NCI-H345 (cell line): ENCODE measurements at places on chromosomes 12 and 14.

GRCh38 chr12:71703206-71703605, 17.3 kb downstream of the TMEM19 start:
- no peak for DNase-seq

GRCh38 chr12:129594098-129594497, 309.7 kb downstream of the TMEM132D start:
- DNase-seq: no peak

- no peak for DNase-seq
Observed at GRCh38 chr12:41402801-41403200, 214.7 kb downstream of the PDZRN4 start.

GRCh38 chr12:47219243-47219642, 139.5 kb upstream of the AMIGO2 start:
- no peak for DNase-seq

GRCh38 chr14:99268810-99269707, 2.9 kb downstream of the BCL11B start:
- peak; percentile 36 for DNase-seq

DNA sequence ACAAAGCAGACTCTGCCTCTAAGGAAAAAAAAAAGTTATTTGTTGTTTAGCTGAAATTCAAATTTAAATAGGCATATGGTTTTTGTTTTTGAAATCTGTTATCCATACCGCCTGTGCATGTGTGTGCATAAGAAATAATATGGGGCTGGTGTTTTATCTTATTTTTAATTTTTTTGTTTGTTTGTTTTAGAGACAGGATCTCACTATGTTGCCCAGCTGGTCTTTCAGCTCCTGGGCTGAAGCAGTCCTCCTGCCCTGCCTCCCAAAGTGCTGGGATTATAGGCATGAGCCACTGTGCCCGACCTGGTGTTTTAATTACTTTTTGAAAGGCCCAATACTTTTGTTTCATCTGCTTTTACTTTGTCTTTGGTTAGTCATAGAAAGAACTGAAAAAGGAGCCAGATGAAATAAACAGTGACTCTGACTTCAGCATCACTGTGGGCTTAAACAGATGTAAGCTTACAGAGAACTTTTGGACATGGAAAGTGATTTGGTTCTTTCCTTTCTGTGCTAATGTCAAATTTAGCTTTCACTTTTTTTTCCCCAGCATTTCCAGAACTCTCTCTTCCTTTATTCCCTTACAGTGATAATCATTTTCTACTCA, 37.2 kb downstream of the SUPT16H start:
- no peak for DNase-seq

- DNase-seq: no peak
Observed at GRCh38 chr14:76951166-76951565, 77.3 kb downstream of the IRF2BPL start.

- DNase-seq: no peak
Observed at GRCh38 chr12:52254965-52255751, 19.3 kb upstream of the KRT86 start.

DNA sequence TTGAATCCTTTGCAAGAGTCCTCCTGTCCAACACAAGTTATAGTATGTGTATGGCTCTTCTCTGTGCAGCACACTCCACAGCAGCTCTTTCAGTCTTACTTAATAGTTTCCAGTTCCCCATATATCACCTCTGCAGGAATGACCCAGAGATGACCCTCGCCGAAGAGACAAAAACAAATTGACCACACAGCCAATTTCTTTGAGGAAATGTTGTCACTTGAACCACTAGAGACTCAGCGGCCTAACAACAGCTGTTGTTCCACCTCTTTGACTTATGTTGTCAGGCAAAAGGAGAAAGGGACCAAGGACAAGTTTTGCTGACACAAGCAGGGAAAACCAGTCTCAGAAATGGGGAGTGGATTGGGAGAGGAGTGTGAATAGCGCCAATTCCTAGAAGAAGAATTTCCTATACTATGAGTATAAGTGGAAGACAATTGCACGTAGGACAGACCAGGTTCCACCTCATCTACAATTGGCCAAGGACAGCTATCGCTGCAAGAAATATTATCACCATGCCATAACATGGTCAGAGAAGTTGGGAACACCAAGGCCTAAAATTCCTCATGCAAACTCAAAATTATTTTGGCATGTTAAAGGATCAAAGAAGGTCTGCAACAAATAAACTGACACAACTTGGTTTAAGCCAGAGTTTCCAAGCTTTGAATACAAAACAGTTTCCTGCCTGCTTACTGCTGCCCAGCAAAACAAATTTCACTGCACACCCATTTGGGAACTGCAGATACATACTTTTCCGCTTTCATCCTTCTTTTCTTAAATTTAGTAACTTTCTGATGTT, 41.7 kb upstream of the ITPR2 start:
- no peak for DNase-seq

DNA sequence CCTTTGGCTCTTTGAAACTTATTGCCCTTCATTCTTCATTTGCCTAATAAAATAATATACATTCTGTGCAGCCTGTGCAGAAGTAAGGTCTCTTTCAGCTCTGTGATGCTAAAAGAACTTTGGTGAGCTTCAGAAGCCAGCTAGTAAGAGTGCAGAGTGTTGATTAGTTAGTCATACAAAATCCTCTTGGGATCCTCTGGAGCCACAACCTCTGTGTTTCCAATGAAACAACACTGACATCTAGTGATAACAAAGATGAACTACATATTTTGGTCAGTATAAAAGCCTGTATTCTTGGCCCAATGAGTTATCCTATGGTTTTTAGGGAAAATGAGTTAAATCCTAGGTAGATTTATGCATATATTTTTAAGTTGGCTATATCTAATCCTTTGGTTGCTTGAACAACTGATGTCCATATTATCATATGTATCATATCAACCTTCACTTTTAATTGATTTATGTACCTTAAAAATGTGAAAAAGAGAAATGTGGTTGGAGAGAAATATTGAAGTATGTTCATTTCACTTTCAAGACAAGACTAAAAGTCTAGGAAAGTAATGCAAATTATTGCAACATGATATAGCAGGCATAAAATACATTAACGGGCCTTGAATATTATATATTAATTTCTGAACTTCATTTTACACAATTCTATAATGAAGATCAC, 158.4 kb downstream of the KLHL28 start:
- peak; percentile 73 for DNase-seq

GRCh38 chr12:83128540-83128939, 441.8 kb downstream of the TMTC2 start:
- DNase-seq: no peak

DNA sequence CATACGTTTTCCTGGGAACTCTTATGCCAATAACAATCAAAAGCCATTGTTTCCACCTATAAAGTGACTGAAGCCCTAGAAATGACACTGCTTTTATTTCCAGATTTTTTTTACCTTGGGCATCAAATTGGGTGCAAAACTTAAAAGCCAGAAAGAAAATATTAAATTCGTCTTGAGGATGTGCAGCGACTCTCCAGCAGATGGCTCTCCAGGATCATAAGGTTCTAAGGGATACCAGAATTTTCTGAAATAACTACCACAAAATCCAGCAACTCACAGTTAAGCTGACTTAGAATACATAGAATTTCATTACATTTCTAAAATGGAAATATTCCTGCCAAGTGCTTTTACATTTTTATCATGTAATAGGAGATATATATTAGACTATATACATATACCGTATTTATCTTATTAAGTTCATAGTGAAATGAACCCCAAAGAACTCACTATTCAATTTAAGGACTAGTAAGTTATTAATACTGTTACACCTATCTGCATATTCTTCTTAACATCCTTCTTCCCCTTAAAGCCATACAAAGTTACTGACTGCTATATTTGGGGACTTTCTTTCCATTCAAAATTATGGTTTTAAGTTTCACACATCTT, 44.0 kb downstream of the ARMH4 start:
- peak; percentile 41 for DNase-seq

- DNase-seq: peak; percentile 71
Observed at GRCh38 chr14:96754845-96755184, 42.4 kb upstream of the VRK1 start.

DNA sequence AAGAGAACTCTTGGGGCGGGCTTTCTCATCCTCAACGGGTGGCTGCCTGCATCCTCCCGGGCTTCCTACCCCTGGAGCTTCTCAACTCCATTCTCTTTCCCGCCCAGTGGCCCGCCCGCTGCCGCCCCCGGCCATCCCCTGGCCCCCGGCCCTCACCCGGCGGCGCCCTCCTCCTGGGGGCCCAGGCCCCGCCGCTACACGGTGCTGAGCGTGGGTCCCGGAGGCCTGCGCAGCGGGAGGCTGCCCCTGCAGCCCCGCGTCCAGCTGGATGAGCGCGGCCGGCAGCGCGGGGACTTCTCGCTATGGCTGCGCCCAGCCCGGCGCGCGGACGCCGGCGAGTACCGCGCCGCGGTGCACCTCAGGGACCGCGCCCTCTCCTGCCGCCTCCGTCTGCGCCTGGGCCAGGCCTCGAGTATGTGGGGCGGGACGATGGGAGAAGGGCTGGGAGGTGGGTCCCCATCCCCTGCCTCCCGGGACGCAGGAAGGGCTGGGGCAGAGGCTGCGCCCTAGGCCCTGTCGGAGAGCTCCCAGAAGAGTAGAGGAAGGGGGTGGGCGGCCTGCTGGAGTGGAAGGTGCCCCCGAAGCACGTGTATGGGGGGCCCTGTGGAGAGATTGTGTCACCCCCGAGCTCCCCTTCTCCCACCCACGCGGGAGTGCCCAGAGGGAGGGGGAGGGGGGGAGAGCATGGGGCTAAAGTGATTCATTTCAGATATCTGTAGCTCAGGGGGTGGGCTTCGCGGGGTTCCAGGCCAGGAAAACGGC, 1.5 kb downstream of the LAG3 start:
- no peak for DNase-seq

DNA sequence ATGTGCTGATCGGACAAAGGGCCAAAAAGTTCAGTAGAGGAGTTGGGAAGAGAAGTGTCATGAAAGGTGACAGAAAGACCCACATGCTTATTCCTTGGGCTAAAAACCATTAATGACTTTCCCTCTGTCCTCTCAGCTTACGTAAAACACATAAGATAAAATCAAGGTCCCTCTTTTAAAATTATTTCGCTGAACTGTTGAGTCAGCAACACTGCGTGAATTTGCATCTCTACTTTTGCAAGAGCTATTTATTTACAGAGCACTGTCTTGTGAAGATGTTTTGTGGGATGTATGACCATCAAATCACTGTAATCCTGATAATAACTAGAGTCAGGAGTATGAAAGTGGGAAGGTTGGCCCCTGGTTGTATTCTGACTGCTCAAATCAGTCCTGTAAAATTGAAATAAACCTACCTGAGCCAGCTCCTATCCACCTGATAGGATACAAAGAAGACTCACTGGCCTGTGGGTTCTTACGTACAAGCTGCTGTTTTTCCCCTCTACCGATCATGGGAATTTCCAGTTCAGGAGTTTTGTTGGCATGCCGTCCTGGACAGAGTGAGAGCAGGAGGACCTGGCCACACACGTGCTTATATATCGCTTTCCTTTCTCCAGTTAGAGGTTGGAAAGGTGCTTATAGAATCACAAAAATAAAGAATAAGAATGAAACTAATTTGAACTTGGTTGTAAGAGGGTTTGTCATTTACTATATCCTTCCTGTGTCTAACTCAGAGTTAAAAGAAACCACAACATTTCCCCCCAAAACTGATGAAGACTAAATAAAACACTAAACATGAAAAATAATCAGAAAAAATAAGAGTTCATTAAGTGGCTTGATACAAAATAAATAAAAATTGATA, 42.9 kb downstream of the IFNG-AS1 start:
- DNase-seq: no peak

DNA sequence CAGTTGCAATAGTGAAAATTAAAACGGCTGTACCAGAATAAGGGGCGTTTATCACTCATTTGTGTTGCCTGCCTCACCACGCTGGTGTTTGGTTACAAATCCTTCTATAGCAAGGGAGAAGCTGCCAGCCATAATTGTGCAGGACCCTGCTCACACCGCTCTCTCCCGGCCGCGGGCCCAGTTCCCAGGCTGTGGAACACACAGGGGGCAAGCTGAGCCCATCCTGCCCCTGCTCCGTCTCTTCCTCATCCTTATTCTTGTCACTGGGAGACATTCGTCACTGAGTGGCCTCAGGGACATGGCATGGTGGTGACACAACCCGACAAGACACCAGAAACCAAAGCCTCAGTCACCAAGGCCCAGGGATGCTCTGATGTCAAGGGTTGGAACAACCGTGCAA, 116.3 kb upstream of the FKBP4 start:
- no peak for DNase-seq

GRCh38 chr14:55160989-55161388, 30.4 kb downstream of the DLGAP5 start:
- DNase-seq: no peak

DNA sequence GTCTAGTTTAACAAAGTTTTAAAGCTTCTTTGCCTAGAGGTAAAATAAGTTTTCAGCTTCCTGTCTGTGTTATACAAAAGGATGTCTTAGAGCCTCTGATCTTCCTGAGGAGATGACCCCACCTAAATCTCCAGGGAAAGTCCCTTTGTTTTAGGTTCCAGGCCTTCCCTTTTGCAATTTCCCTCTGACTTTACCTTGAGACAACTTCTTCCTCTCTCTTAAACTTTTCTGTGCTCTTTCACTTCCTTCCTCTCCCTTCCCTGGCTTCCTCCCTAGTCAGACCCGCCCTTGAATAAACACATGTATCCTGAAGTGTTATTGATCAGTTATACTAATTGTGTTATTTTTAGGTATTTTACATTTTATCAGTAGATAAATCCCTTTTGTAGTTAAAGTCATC, 134.8 kb downstream of the DYRK2 start:
- DNase-seq: no peak

DNA sequence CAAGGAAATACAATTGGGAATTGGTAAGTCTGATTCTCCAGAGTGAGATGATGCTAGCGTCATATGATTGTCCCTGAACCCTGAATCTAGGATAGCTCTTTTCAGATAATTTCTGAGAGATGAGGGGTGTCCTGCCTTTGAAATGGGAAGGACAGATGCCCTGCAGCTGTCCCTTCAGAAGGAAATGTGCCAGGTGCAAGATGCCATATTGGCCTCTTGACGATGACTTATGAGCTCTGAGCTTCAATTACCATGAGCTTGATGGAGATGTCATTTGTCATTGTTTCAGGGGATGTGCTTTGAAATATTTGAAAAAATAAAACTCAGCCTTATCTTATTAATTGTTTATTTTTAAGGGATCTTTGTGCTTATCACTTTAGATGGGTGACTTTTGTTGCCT, 185.1 kb downstream of the DACT1 start:
- no peak for DNase-seq

- peak; percentile 7 for DNase-seq
Observed at GRCh38 chr14:58667900-58668299, 30.1 kb downstream of the DACT1 start.

DNA sequence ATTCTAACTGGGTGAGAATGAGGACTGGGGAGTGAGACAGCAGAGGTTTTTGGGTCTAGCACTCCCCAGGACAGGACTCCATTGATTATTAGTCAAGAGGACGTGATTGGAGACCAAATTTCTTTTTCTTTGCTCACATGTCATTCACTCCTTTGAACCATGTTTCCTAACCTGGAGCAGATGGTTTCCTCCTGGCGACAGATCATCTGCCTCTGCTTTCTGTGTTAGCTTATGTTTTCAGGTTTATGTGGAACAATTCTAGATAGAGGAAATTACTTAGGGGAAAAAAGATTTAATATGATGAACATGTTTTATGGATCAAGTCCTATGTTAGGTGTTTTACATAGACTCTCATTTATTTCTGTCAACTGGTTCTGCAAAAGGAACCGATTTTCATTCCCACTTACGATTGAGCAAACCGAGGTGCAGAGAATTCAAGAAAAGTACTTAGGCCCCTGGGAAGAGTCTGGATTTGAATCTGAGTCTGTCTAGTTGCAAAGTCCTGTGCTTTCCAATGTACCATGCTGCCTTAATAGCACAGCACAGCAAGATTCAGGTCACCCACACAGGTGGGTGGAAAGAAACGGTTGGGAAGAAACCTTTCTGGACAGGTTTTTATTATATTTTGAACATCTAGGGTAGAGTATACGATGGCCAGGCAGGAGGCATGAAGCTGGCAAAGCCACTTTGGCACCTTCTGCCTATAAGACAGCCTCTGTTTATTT, 30.8 kb downstream of the SMOC1 start:
- no peak for DNase-seq
